ENCODE measurements at places on chromosomes 11 and 22.
A peak's percentile ranks its signal among the peaks of the same experiment; 100 is the strongest.

DNA sequence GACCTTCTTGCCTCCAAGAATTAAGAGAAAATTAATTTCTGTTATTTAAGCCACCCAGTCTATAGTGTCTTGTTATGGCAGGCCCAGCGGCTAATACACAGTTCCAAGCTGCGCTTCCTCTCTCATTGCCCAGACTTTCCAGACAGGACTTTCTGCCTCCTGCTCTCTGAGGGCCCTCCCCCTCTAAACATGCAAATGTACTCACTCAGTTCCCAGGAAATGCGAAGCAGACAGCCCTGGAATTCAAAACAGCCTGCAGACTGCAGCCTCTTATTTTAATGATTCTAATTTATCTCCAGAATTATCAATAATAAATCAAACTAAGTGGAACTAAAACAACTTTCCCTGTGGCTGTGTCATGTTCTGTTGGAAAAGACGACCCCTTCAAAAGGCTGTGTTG, 115.5 kb upstream of the ISX start:
- peak; percentile 43 for DNase-seq

DNA sequence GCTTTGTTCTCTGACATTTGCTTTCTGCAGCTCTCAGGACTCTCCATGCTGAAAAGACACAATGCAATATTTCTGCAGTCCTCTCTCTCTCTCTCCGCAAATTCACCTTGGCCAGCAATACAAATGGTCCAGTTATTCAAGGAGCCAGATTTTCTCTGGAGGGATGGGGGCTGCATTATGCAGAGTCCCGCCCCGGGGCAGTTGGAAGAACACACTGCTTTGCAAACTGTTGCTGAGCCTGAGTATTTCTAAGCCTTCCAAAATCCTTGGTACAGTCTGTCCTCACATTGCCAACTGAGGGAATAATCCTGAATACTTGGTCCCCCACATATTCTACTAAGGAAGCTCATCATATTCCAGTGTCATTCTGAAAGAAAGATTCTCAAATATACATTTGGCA, 94.3 kb upstream of the ZC3H12C start:
- no peak for DNase-seq

- no peak for DNase-seq
These were observed 112.0 kb upstream of the E2F8 start for GRCh38 chr11:19352771-19353160.

- no peak for DNase-seq
These were observed 24.9 kb downstream of the TCP11L1 start for GRCh38 chr11:33064033-33064825.

GRCh38 chr11:58596621-58597020, 17.8 kb downstream of the ZFP91 start:
- no peak for DNase-seq

- DNase-seq, result no peak
These were observed 104.7 kb downstream of the ETS1 start for GRCh38 chr11:128482512-128483191.

DNA sequence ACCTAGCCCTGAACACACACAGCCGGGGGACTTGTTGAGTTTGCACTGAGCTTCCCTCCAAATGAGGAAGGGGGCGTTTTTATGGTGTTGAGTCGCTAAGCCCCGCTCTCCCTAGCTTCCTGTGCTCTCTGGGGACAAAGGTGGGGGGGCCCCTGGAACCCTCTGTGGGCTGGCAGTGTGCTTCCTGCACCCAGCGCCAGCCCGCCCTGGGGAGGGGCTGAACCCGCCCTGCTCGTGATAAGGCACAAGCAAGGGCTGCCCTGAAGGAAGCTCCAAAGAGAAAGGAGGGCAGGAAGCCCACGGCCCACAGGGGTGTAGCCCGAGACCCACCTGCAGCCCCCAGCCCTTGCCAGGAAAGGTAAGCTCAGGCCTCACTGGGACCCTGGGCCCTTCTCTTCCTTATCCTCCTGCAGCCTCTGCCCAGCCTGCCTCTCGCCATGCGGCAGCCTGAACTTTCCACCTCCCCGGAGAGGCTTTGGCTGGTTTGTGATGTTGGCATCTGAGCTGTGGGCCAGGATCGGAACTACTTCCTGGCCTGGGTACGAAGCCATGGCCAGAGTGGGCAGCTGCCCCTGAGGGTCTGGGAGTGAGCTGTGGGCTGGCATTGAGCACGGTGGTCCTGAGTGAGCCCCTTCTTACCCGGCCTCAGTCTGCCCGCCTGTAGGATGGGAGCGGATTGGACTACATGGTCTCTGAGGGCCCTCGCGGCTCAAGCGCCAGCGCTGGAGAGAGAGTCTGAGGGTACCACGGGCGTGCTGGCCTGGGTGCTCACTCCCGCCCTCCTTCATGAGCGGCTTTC, at the start of gene FERMT3:
FERMT3 (plus strand) TSS at position 265 of the 799 bp plus-strand sequence. CDS start 644 bp downstream, outside the sequence.
- peak; percentile 14 for DNase-seq

DNA sequence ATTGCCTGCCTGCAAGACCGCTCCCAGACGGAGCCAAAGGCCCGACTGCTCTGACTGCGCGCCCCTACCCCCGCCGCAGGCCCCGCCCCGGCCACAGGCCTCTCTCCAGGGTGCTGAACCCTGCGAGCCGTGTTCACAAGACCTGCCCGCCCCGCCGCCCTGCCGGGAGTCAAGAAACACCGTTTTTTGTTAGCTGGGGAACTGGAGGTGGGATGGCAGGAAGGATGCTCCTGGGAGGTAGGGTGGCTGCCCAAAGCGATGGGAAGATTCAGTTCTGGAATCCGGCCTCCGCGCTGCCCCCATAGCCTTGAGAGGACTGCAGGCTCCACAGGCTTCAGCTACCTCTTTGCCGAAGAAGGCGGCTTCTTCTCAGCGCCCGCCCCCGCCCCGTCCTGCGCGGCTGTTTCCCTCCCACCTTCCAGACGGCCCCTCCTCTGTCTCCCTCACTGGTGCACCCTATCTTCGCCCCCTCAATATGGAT, 2.7 kb upstream of the PDE2A start:
- peak; percentile 97 for DNase-seq

DNA sequence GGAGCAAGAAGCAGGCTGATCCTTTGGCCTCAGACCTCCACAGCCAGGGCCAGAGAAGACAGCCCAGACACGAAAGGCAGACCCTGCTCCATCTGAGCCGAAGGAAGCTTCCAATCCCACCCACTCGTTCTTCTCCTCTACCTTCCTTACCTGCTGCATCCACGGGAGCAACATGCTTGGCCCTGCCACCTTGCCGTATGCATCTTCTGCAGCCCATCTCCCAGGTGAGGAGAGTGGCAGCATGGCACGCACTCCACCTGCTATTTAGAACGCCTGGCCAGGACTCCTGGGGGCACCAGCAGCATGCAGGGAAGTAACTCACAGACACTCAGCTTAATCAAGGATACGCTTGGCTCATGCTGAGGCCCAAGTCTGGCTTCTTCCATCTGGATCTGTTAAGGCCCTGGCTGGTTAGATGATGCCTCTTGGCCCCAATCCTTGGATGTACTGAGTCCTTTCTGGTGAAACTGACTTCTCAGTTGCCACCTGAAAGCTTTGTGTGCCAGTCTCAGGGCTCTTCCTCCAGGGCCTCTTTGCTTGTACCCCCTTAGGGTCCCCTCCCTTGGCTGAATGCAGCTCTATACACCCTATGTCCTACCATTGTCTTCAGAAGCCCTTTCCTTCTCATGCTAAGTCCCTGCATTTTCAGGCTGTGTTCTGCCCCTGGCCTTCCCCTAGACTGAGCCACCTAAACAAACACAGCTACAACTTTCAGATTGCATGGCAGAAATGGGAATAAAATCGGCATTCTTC, 604.9 kb downstream of the BUD13 start:
- DNase-seq, result no peak

GRCh38 chr11:87443707-87444106, 406.0 kb downstream of the TMEM135 start:
- DNase-seq, result no peak

- DNase-seq, result no peak
These were observed 293.3 kb upstream of the MPPED2 start for GRCh38 chr11:30879322-30880005.

DNA sequence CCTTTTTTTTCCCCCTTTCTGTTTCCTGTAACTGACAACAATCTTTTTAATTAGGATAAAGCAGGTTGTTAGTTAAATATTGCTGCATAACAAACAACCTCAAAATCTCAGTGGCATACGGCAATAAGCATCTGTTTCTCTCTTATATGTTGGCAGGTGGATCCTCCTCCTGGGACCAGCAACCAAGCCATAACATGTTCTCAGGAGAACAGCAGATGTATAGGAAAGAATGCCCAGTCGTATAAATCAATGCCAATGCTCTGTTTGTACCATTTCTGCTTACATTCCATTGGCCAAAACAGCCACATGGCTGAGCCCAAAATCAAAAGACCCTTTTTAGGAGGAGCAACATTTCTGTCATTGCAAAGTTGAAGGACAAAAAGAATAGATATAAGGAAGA, 445.7 kb downstream of the AASDHPPT start:
- DNase-seq, result no peak

DNA sequence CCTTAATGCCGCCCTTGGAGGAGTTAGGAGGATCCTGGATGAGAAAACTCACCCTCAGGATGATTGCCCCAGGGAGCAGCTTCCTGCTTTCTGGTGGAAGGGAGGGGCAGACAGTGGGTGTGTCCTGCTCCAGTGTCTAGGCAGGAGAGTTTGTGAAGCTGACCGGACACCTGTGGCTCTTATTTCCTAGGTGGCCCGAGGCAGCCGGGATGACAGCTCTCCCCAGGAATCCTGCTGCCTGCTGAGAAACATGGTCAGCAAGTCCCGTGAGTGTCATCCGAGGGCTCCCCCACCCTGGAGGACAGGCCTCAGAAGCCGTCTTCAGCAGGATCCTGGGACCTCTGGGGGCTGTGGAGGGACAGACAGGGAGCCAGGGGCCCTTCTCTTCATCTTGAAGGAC, 50.4 kb downstream of the ST3GAL4 start:
- DNase-seq, result peak; percentile 55

DNA sequence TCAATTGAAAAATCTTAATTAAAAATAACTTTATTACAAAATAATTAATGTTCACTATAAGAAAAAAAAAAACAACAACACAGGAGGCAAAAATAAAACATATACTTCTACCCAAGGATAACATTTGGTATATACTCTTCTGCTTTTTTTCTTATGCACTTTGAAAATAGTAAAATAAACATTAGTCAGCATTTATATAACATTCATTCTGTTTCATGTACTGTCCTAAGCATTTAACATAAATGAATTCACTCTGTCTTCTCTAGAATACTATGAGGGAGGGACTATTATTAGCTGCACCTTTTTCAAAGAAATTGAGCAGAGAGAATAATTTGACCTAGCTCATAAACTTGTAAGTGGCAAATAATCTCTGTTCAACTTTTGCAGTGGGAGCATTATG, 48.3 kb upstream of the CCDC34 start:
- no peak for DNase-seq

GRCh38 chr11:76322540-76322939, 58.4 kb downstream of the THAP12 start:
- DNase-seq, result no peak

GRCh38 chr11:19686234-19686633, 26.4 kb upstream of the NAV2 start:
- no peak for DNase-seq

DNA sequence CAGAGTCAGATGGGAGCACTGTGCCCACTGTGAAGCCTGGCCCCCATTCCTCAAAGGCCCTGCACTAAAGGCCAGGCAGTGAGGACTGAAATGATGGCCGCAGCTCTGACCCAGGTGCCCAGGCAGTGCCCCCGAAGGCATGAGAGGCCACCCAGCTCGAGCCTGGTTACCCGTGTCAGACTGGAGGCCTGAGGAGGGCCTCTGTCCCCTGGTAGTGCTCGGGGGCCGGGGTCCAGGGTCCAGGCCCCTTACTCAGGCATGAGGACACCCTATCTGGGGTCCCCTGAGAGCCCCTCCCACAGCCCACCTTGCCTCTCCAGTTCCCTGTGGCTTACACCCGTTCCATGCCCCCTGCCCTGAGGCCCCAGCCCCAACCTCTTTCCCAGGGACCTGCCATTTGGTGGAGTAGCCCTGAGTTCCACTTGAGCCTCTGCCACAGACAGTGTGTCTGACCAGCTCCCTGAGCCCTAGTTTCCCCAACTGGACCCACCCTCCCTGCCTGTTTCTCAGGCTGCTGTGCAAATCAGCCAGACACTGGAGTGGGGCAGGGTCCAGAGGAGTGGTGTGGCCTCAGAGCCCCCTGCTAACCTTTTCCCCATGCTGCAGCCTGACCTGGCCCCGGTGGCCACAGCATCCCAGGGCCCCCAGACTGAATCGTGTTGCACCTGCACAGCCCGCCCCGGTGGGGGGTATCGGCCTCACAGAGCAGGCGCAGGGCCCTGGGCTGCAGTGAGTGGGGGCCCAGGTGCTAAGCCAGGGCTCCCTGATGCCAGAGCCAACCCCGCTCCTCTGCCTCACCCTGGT, 10.8 kb upstream of the ANKRD13D start:
- no peak for DNase-seq

DNA sequence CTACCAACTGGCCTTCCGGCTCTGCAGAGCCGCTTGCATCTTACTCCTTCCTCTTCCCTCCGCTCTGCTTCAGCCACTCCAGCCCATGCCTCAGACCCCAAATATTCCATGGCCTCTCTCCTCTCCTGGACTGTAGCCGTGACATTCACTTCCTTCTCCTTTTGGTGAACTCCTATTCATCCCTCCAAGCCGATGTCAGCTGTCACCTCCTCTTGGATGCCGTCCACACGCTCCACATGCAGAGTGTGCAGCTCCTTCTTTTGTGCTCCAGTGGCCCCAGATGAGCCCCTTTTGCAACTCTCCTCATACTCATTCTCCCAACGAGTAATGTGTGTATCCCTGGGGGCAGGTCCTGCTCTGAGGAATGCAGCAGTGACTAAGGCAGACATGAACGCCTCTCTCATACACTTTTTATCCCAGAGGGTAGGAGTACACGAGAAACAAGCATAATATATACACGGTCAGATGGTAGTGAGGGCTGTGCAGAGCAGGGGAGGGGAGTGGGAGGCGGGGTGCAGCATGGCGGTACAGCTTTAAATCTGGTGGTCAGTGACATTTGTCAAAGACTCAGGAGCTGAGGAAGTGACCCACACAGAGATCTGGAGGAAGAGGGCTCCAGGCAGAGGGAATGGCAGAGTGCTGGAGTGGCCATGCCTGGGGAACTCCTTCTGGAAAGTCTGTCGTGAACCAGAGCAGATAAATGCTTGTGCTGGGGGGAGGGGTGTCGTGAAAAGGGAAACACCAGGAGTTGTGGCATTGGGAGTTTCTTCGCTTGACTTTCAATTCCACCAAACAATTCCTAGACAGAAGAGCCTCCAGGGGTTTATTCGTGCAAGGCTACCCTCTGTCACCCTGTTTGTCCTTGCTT, 83.8 kb upstream of the ATXN10 start:
- no peak for DNase-seq

- DNase-seq, result no peak
These were observed 46.2 kb downstream of the HIRA start for GRCh38 chr22:19385221-19385906.

GRCh38 chr22:41822317-41823057, 10.4 kb upstream of the SREBF2 start:
- DNase-seq, result peak; percentile 46

DNA sequence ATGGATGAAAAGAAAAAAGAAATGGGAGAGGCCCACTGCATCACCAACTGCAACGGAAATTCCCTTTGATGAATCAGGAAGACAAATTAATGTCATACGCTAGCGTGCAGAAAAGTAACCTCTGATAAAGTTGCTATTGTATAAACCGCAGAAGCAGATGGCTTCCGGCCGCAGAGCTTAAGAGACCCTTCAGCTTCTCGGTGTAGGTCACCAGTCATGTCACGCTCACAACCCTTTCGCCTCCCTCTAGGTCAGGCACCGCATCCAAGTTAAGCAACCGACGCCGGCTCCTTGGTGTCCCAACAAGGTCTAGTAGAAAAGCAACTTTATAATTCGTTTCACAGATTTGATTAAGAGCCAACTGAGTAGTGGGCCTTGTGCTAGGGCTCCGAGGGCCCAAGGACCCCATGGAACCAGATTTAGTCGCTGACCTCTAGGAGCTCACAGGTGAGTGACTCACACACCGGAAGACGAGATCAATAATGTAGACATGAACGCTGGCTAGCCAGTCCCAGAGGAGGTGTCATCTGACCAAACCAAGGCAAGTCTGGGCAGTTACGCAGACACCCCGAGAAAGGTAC, 1.2 kb upstream of the ZFP91 start:
- peak; percentile 5 for DNase-seq
